ENCODE measurements at places on chromosomes 7 and 10. TPM values are rescaled to one million over a fixed set of nuclear protein-coding genes. Genes with fewer than 3 reads are reported as not detected.

TAS2R41 gene
- total RNA-seq = 0.66 TPM

- H3K27ac ChIP-seq = no peak overlapping the region
- DNase-seq = no peak
- no peaks in the 10 kb centered on the region for H3K4me1 ChIP-seq
- H3K4me3 ChIP-seq = no peak overlapping the region
These were observed 6.7 kb downstream of the OTUD1 start for GRCh38 chr10:23445591-23445990.

CYTH3 gene
- total RNA-seq = 23.6 TPM

DNA sequence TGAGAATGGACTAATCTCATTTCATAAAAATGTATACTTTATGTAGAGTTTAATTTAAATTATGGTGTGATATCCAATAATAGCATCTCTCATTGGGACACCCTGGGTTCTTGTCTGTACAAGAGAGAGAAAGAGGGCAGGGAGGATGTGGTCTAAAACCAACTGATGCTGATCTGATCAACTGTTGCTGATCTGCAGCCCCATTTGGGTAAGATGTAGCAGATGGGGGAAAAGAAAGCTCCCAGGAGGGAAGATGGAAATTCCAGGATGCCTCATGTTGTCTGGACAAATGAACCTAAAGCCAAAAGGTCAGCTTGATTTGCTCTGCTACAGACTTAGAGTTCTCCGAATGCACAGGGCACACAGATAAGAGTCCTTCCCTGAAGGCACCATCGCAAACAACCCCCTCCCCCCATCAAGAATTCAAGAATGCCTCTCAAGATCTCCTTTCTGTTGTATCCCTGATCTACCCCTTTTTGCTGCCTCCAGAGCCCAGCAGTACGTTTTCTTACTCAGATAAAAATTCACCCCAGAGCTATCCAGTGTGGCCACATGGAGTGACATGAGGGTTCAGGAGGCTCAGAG is 171.4 kb upstream of the INHBA start:
- no peak overlapping the region for H3K27ac ChIP-seq
- no peaks in the 10 kb centered on the region for H3K36me3 ChIP-seq
- no peaks in the 10 kb centered on the region for H3K27me3 ChIP-seq

- H3K4me3 ChIP-seq = no peak overlapping the region
- H3K27me3 ChIP-seq = no peaks in the 10 kb centered on the region
- no peak for DNase-seq
- no peaks in the 10 kb centered on the region for H3K4me1 ChIP-seq
- H3K36me3 ChIP-seq = no peaks in the 10 kb centered on the region
- no peak overlapping the region for H3K27ac ChIP-seq
These were observed 124.3 kb upstream of the CACNA2D1 start for GRCh38 chr7:82567841-82568240.

- no peaks in the 10 kb centered on the region for H3K36me3 ChIP-seq
- no peaks in the 10 kb centered on the region for H3K27me3 ChIP-seq
- H3K4me1 ChIP-seq = no peaks in the 10 kb centered on the region
- H3K27ac ChIP-seq = no peak overlapping the region
These were observed 52.3 kb downstream of the TPST1 start for GRCh38 chr7:66257481-66257880.

VSTM4 gene
- 17.3 TPM for total RNA-seq

- H3K27me3 ChIP-seq = no peaks in the 10 kb centered on the region
- H3K36me3 ChIP-seq = no peaks in the 10 kb centered on the region
- H3K4me1 ChIP-seq = peaks cover 7% of the 10 kb centered on the region
- H3K4me3 ChIP-seq = no peak overlapping the region
- DNase-seq = peak; percentile 34
These were observed 12.2 kb upstream of the PWWP2B start for GRCh38 chr10:132384618-132385388.

GRCh38 chr10:71389768-71390460 is 6.8 kb upstream of the CDH23 start:
- DNase-seq = no peak
- no peak overlapping the region for H3K4me3 ChIP-seq
- H3K27ac ChIP-seq = no peak overlapping the region
- no peaks in the 10 kb centered on the region for H3K36me3 ChIP-seq

DNA sequence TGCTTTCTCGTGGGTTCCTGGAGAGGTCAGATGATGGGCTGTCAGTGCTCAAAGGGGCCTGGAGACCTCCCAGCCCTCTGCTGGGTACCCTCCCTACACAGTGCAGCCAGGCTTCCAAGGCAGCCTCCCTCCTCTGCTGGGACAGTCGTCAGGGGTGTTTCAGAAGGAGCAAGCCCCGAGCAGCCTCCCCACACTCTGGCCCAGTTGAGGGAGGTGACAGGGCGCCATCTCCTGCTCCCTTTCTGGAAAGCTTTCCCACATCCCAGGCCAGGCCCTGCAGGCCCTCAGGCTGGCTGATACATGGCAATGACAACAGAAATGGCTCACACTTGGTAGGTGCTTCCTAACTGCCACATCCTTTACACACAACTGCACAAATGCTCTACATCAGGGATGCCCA is 32.1 kb downstream of the KCNMA1 start:
- no peaks in the 10 kb centered on the region for H3K27me3 ChIP-seq
- H3K4me1 ChIP-seq = no peaks in the 10 kb centered on the region
- no peak for DNase-seq
- no peaks in the 10 kb centered on the region for H3K36me3 ChIP-seq

ACSM6 gene
- 0.66 TPM for total RNA-seq

TRPV5 gene
- 0.15 TPM for total RNA-seq

GRCh38 chr7:128194533-128195282 is 46.4 kb upstream of the LEP start:
- no peak overlapping the region for H3K4me3 ChIP-seq
- no peak overlapping the region for H3K27ac ChIP-seq
- no peaks in the 10 kb centered on the region for H3K4me1 ChIP-seq
- H3K36me3 ChIP-seq = no peaks in the 10 kb centered on the region

GRCh38 chr10:91082447-91082846 is 138.0 kb upstream of the PCGF5 start:
- H3K4me1 ChIP-seq = no peaks in the 10 kb centered on the region
- H3K4me3 ChIP-seq = no peak overlapping the region
- H3K36me3 ChIP-seq = no peaks in the 10 kb centered on the region
- no peaks in the 10 kb centered on the region for H3K27me3 ChIP-seq
- no peak for DNase-seq

MCM10 gene
- total RNA-seq = 1.8 TPM

DNA sequence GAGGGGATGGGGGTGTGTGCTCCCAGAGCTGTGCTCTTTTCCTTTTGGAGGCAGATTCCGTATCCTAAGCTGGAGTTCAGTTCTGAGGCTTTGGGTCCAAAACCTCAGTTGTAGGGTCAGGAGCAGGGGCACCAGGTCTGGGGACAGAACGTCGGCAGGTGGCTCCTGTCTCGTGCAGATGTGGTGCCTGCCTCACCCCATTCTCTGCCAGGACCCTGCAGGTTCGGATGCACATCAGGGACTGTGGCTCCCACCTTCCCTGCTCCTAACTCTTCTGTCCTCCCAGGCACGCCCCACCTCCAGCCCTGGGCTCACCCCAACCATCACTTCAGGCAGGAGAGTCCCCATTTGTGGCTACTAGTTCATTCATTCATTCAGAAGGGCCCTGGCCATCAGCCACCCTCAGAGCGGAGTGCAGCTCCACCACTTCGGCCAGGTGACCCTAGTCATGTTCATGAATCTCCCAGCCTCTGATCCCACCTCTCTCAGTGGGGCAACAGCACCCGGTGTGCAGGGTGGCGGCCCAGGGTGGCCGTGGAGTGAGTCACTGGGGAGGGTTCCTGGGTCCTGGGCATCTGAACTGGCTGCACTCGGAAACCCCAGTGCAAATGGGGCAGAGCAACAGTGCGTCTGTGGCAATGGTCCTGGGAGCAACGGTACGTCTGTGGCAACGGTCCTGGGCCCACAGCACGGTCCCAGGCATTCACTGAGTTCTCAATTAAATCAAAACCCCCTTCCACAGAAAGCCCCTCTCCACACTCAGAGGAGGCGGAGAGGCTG is 100.8 kb upstream of the FAM20C start:
- H3K27me3 ChIP-seq = no peaks in the 10 kb centered on the region
- no peaks in the 10 kb centered on the region for H3K4me1 ChIP-seq
- DNase-seq = no peak
- no peaks in the 10 kb centered on the region for H3K36me3 ChIP-seq

DNA sequence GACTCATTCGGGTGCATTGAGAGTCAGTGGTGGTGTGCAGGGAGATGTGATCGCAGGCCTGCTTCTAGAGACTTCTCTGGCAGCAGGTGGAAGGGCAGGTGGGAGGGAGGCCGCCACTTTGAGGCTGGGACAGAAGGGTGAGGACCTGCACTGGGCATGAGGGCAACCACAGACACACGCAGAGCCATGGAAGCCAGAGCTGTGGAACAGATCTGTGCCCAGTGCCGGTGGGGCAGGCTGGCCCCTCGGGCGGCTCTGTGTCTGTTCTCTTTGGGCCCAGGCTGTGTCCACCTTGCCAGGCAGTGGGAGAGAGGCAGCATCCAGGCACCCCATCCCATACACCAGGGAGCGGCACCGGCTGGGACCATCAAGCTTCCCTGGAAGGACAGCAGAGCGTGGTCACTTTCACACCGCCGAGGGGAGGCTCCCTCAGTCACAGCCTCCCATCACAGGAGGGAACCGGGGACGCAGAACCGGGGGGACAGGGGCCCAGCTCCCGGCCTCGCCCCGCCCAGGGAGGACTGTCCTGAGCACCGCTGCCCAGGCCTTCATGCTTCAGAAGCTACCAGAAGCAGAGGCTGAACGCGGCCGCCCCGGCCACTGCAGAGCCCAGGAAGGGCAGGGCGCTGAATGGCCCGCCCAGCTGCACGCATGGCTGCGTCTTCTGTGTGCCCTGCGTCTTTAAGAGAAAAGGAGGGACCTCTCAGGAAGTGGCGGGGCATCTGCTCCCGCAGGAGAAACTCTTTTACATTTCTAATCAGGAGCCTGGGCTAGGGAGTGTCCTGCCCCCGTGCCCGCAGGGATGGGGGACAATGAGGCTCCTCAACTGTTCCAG is 32.1 kb downstream of the EN2 start:
- H3K36me3 ChIP-seq = no peaks in the 10 kb centered on the region
- H3K27ac ChIP-seq = peak overlapping the region; percentile 26
- no peak for DNase-seq
- H3K4me3 ChIP-seq = peak overlapping the region; percentile 69
- H3K4me1 ChIP-seq = no peaks in the 10 kb centered on the region

DNA sequence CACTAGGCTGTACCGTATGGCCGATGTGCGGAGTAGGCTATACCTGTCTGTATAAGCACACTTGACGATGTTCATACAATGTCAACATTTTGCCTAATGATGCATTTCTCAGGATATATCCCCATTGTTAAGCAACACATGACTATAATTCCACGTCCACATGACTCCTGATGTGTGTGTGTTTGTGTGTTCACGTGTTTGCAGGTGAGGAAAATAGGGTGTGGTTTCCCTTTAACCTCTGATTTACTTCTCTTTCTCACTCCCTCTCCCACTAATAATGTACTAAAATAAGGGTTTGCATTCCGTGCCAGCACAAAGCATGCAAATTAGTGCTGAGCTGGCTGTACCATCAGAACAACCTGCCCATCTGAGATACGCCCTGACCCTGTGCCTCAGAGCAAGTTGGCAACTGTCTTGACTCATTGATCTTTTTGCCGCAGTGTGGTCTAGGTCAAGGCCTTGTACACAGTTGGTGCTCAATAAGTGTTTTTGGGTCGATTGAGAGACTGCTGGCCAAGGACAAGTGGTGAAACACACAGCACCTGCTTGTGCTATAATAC is 64.6 kb upstream of the DOCK1 start:
- H3K36me3 ChIP-seq = no peaks in the 10 kb centered on the region
- peaks cover 5% of the 10 kb centered on the region for H3K4me1 ChIP-seq
- no peak overlapping the region for H3K4me3 ChIP-seq
- H3K27me3 ChIP-seq = no peaks in the 10 kb centered on the region
- no peak overlapping the region for H3K27ac ChIP-seq

DNA sequence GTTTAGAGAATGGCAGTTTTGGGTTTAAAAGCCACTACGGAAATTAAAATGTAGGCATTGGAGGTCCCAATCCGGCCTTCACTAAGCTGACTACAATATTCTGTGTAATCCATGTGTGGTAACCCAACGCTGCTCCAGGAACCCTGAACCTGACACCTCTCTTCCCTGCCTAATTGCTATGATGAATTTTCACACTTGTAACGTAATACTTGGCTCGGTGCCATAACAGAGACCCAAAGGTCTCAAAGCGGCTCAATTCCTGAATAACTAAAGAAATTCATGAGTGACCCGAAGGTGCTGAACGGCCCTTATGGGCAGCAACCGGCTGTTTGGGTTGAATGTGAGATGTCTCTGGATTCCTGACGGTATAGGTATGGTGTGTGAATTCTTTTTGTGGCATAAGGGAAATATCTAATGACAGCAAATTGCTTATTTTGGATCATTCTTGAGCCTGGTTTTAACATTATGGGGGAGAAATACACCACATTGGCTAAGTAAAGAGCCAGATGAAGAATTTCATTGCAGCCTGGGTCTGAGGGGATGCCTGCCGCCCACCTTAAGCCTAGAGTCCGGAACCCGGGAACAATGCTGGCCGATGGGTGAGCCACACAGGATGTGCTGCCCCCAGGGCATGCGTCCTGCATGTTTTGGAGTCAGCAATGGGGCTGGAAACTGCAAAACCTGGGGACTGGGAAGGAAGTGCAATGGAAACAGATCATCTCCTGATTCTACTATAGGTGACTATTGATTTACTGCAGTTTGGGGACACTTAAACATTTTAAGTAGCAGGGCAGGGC is 69.7 kb upstream of the FZD8 start:
- no peak overlapping the region for H3K27ac ChIP-seq
- no peaks in the 10 kb centered on the region for H3K27me3 ChIP-seq
- H3K4me3 ChIP-seq = no peak overlapping the region
- DNase-seq = no peak
- no peaks in the 10 kb centered on the region for H3K4me1 ChIP-seq

NKX1-2 gene
- total RNA-seq = 0.73 TPM

DNA sequence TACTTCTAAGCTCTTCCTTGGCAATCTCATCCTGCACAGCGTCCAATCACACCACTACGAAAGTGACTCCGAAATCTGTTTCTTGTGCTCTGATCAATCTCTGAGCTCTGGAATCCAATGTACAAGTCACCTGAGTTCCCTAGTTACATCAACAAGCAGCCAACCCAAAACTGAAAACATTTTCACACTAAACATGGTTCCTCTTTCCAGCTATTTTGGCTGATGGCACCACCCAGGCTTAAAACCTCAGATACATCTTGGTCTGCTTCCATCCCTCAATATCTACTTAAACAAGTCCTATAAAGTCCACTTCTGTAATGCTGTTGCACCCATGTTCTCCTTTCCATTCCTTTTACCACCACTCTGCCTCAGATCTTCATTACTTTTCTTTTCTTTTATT is 3.6 kb downstream of the BLOC1S2 start:
- H3K27ac ChIP-seq = no peak overlapping the region
- H3K4me1 ChIP-seq = peaks cover 7% of the 10 kb centered on the region
- H3K36me3 ChIP-seq = no peaks in the 10 kb centered on the region

GRCh38 chr10:87053111-87053510 is 33.0 kb downstream of the FAM25A start:
- no peaks in the 10 kb centered on the region for H3K27me3 ChIP-seq
- DNase-seq = no peak
- no peaks in the 10 kb centered on the region for H3K36me3 ChIP-seq
- H3K4me3 ChIP-seq = no peak overlapping the region

All from breast epithelium (tissue), 4 donors.